ENCODE measurements at places on chromosomes 16 and 17.
A peak's percentile ranks its signal among the peaks of the same experiment; 100 is the strongest.

GRCh38 chr16:56480776-56481467 is 29.6 kb downstream of the OGFOD1 start:
- no peak for DNase-seq

DNA sequence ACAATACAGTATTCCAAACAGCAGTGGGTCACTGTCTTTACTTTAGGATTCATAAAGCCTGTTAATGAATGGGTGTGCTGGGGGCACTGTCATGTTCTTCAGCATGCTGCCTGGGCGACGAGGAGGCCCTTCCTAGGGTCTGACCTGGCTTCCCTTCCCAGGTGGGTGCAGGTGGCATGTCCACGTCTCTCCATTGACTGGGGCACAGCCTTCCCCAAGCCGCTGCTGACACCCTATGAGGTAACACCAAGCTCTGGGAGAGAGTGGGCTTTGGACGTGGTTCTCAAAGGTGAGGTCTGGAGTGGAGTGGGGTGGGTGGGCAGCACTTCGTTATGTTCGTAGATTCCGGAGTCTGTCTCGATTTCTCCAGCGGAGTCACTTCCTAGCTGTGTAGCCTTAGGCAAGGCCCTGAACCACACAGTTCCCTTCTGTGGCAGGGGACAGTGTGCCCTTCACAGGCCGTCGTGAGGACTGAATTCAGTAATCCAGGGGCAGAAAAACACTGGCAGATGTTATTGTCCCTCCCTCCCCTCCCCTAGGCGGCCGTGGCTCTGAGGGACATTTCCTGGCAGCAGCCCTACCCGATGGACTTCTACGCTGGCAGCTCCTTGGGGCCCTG is 771 bp upstream of the OVCA2 start:
- no peak for DNase-seq

DNA sequence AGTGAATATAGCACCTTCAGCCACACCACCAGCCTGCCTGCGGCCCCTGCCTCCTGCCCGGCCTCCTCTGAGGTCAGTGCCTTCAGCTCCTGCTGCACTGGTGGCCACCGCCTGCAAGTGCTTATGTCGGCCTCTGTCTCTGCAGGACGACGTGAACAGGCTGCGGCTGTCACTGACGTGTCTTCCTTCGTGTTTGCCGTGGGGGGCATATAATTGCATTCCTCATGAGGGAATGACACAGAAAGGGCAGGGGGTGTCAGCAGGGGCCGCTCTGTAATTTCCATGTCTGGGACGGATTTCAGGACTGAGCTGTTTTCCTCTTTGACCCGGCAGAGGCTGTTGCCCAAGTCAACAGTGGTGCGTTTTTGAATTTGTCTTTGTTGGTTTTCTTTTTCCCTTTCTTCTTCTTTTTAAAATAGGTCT is 28.5 kb downstream of the CMIP start:
- no peak for DNase-seq

- peak; percentile 43 for DNase-seq
Measured at GRCh38 chr17:81794509-81794908, 9.4 kb upstream of the GCGR start.

DNA sequence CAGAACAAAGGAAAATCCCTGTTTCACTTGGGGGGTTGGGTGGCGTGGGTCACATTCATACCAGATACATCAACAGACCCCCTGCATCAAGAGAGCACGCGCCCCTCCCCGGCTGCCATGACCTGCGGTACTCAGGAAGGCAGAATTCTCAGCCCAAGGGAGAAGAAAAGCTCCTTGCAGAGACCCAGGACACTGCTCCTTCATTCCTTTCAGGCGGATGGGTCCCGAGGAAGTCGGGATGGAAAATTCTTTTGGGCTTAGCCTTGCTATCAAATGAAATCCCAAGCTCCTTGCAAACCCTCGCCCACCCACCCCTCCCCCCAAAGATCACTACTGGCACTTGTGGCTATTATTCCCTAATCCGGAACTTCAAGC is 40.6 kb downstream of the HIC1 start:
- no peak for DNase-seq

GRCh38 chr17:82202981-82203380 is 9.7 kb downstream of the CCDC57 start:
- DNase-seq, result peak; percentile 28

- DNase-seq, result no peak
Measured at GRCh38 chr17:11944587-11944986, 52.7 kb downstream of the ZNF18 start.

DNA sequence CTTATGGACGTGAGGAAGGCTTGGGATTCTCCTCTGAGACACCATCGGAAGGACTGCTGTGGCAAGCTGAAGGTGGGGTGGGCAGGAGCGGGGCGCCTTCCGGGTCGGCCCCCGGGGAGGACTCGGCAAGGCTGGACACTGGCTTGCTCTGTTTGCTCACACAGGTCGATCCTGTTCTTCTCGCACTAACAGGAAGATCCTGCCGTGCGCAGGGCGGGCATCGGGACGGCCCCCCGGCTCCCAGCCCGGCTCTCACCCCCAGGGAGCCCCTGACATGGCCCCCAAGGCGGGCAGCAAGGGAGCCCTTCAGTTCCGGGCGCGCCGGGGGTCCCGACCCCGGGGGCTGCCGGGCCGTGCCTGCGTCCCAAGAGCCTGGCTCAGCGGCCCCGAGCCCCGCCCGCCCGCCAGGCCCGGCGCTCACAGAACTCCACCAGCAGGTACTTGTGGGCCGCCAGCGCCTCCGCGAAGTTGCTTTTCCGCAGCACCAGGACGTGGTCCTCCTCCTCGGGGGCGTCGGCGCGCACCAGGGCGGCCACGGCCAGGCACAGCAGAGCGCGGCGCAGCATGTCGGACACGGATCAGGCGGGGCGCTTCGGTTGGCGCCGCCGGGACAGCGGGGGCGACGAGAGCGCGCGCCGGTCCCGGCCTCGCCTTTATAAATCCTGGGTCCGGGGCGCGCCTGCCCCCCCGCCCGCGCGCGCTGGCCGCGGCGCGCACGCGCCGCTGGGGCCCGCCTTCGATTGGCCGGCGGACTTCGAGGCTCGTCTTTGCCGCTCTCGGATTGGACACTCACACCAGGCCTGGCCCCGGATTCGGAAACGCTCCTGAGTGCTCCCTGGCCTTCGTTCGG is at the start of gene P4HB:
Gene P4HB (minus strand): TSS at position 630 of the 850 bp plus-strand sequence. CDS start 64 bp downstream, at position 566.
- DNase-seq, result no peak

- peak; percentile 51 for DNase-seq
Measured at GRCh38 chr16:85615014-85615851, 2.1 kb downstream of the GSE1 start.

DNA sequence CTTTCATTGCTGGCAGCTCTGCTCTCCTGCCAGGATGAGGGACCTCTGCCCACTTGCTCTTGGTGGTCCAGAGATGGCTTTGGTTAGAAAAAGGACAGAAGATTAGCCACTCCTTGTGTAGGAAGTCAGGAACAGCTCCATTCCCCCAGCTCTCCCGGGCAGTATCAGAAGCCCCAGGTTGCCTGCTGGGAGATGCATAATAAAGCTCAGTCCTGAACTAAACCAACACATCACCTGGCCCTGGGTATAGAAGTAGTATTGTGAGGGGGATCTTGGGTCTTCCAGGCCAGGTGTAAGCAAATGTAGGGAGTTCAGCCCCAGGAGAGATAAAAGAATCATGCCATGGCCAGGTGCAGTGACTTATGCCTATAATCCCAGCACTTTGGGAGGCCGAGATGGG is 52.4 kb downstream of the NEUROD2 start:
- DNase-seq, result no peak

DNA sequence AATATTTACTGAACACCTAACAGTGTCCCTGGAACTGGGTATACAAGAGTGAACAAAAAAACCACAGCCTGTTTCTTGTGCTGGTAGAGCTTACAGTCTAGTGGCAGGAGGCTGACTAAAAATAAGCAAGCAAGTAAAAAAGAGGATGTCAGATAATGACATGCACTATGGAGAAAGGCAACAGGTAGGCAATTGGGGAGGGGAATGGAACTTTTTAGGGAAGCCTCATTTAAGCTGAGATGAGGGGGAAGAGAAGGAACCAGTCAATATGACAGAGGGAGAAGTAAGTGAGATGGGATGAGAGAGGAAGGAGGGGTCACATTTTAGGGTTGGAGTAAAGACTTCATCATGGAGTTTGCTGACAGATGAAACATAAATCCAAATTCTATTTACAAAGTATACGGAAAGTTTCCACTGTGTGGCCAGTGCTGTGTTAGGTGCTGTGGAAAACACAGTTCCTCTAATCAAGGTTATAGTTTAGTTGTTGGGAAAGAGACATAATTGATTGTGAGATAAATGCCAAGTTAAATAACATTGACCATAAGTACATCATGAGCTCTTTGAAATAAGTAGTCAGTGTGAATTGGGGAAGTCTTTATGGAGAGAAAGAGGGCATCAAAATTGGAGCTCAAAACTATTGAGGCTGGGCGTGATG is 251.4 kb downstream of the FTO start:
- DNase-seq, result no peak

DNA sequence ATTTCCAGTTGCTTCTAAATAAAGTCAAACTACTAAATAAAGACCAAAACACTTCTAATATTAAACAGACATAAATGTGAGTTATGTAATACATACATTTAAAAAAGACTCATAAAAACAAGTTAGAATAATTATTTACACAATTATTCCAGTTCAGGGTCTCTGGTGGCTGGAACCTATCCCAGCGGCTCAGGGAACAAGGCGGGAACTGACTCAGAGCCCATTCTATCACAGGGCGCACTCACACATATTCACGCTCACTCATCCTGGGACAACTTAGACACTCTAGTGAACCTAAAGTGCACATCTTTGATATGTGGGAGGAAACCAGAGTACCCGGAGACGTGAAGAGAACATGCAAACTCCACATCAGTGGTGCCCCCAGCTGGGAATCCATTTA is 25.0 kb downstream of the PLXDC1 start:
- DNase-seq, result no peak

GRCh38 chr17:68033636-68034451 is 1.7 kb upstream of the KPNA2 start:
- peak; percentile 37 for DNase-seq

GRCh38 chr16:23712976-23713375 is at the start of gene ERN2:
TSS of gene ERN2 (minus strand) at chr16:23713222. CDS start at chr16:23713187, 35 bp downstream.
- DNase-seq, result no peak

DNA sequence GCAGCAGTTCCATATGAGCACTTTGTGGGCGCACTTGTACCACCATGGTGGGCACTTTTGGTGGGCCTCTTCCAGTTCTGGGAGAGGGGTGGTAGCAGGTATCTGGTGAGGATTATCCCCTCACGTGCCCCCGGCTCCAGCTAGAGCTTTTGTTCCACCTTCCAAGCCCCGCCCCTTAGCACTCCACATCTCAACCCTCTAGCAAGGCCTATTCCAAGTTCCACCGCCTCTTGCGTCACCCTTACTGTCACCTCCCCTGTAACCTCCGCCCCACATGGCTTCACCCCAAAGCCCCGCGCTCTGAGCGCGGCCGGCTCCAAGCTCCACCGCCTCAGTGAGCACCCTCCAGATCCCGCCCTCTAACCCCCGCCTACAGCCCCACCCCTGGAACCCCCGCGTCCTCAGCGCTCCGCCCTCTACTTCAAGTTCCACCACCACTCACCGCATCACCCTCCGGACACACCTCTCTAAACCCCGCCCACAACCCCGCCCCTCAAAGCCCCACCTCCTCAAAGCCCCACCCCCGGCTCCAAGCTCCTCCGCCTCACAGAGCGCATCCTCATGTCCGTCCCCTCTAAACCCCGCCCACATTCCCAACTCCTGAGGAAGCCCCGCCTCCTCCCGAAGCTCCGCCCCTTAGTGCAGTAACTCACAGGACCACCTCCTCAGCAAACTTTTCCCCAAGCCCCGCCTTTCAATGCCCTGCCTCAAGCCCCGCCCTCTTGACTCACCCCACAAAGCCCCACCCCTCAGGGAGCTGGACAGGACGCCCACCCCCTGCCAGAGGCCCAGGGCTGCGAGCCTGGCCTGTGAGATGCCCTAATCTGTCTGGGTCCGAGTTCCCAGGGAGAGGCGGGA is 11.1 kb downstream of the SCN4A start:
- DNase-seq, result peak; percentile 93

GRCh38 chr17:81380666-81381518 is 14.4 kb upstream of the BAHCC1 start:
- no peak for DNase-seq

GRCh38 chr16:64304396-64304795 is 817.5 kb downstream of the CDH11 start:
- no peak for DNase-seq

GRCh38 chr16:13005721-13006247 is 104.4 kb downstream of the SHISA9 start:
- DNase-seq, result no peak

DNA sequence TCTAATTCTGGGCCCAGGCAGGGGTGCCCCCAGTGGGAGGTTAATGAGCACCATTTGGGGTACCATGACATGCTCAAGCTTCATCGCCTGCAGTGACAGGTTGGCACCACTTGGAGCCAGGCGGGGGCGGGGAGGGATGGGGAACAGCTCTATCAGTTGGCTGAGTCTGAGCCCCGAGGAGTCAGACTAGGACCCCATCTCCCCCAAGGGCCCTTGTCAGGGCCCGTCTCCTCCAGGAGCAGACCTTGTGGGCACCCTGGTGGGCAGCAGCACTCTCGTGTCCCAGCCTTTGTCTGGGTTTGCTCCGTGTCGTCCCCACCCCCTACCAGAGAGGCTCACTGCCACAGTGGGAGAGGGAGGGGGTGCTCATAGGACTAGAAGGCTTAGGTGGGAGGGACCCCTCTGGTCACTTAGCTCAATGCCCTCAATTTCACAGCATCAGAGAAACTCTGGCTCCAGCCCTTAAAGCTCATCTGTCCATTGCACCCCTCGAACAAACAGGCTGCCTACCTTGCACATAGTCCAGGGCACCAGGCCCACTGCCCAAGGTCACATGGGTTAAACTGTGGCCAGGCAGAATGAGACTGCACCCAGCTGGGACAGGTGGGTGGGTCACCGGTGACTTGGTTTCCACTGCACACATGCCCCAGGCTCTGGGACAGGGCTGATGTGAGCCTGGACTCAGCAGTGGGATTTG is 4.1 kb downstream of the PPP1R9B start:
- DNase-seq, result peak; percentile 57

DNA sequence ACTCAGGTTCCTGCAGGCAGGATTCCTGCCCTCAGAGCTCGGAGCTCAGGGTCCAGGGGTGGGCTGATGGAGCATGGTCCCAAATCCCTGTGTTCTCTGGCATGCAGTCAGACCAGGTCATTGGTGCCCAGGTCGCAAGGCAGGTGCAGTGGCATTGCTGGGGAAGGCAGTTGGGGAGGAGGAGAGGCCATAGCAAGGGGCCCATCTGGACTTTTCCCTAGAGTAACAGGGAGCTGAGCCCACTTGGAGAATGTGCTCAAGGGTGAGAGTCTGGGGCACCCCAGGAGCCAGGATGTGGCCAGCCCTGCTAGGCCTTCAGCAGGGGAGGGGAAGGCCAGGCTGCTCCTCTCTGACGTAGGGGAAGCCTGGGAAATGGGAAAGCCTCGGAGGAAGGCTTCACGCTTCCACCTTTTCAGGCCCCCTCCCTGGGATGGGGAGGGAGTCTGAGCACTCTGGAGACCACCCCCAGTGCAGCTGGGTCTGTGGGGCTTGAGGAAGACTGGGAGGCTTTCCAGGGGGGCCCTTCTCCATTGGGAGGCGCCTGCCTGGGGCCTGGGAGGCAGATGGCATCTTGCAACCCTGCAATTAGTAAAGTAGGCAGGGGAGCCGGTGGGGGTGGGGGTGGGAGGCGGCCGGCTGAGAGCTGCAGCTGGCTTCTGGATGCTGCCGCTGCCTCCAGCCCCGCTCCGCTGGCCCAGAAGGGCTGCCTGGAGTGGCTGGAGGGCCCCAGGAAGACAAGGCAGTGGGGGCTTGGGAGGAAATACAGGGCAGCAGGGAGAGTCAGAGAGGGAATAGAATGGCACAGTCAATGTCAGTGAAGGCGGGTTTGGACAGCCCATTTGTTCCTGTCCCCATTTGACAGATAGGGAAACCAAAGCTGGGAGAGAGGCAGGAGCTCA is 21.1 kb upstream of the DOK4 start:
- DNase-seq, result no peak

- DNase-seq, result no peak
Measured at GRCh38 chr16:70255574-70255973, 3.8 kb upstream of the EXOSC6 start.
